ENCODE measurements at places on chromosomes 1 and 21.

- peak; percentile 65 for DNase-seq
Measured at GRCh38 chr21:20997311-20997635, 936 bp upstream of the NCAM2 start.

GRCh38 chr1:13505020-13505419 lies 8.8 kb downstream of the LRRC38 start:
- no peak for DNase-seq

DNA sequence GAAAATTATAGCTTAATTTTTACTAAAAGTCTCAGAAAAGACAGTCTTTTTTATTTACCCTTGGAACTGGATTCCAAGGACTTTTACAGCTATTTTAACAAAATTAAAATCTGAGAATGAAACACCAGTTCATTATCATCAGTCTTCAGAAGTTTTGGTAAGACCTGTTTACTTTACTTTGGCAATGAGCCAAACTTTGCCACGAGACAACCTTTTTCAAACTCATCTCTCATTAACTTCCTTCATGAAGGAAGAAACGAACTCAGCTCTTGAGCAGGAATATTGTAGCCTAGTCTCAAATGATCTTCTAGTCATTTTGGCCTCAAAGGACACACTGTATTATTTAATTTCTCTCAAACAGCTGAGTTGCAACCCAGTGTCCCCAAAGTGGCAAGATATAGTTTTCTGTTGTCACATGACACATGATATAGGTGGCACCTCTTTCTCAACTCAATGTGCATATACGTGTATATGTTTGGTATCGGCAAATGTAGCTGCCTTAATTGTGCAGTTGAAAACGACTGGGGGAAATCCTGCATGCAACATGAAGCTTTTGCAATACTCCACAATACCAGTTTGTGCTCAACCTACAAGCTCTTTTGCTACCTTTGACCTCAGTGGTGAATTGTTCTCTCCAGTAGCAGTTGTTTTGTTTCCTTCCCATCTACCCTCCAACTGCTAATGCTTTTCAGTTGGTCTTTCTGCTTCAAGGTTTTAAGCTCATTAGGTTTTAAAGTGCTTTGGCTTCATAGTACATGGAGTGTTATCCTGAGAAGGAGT lies 8.4 kb upstream of the GNG4 start:
- DNase-seq: no peak

DNA sequence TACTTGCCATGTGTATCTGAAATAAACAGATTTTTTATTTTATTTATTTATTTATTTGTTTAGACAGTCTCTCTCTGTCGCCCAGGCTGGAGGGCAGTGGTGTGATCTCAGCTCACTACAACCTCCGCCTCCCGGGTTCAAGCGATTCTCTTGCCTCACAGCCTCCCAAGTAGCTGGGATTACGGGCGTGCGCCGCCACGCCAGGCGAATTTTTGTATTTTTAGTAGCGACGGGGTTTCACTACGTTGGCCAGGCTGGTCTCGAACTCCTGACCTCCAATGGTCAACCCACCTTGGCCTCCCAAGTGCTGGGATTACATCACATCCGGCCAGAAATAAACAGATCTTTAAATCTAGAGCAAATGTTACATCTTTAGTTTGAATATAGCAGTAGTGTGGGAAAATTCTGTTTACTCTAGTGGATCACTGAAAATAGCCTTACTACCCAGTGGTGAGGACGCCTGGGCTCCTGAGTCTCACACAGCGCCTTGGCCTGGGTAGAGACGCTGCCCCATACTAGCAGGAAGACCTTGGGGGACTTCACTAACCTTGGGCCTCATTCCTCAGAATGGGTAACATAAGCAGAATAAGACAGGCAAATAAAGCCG lies 709 bp downstream of the GART start:
- DNase-seq: no peak

GRCh38 chr1:84700070-84700469 lies 9.8 kb upstream of the SSX2IP start:
- DNase-seq: no peak

DNA sequence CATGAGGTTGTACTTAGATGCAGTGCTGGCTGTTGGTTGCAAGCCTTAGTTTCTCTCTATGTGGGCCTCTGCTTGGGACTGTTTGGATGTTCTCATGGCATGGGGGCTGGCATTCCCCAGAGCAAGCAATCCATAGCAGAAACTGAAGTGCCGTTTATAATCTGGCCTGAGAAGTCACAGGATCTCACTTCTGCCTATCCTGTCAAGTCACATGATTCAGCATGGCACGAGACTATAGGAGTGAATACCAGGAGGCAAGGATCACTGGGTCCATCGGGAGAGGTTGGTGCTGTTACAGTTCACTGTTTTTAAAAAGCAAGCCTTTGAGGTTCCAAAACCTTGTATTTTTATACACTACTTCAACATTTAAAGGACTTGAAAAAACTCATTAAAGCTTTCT lies 16.7 kb downstream of the COLGALT2 start:
- DNase-seq: no peak

GRCh38 chr1:232951180-232951579 lies 769 bp downstream of the NTPCR start:
- no peak for DNase-seq

DNA sequence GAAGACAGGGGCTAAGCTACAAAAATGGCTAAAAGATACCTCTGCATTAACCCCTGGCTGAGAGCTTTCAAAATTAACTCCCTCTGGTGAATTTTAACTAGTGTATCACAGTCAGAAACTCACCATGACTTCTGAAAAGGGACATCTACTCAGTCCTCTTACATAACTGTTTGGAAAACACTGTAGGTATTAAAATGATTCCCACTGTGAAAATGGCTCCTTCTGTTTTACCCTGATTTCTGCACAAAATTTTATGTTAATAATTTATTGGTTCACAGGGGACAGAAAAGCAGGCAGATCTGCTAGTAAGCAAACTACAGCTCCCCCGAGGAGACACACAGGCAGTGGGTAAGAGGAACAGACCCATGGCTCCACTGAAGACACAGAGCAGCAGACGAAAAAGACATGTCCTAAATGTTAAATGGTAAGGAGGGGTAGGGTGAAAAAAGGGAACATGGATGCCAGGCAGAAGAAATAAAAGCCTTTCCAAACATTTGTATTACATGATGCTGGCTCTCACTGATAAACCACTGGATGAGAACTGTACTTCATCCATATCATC lies 111.7 kb downstream of the SLC45A1 start:
- no peak for DNase-seq

GRCh38 chr1:47181955-47182675 lies 7.7 kb downstream of the PDZK1IP1 start:
- no peak for DNase-seq

DNA sequence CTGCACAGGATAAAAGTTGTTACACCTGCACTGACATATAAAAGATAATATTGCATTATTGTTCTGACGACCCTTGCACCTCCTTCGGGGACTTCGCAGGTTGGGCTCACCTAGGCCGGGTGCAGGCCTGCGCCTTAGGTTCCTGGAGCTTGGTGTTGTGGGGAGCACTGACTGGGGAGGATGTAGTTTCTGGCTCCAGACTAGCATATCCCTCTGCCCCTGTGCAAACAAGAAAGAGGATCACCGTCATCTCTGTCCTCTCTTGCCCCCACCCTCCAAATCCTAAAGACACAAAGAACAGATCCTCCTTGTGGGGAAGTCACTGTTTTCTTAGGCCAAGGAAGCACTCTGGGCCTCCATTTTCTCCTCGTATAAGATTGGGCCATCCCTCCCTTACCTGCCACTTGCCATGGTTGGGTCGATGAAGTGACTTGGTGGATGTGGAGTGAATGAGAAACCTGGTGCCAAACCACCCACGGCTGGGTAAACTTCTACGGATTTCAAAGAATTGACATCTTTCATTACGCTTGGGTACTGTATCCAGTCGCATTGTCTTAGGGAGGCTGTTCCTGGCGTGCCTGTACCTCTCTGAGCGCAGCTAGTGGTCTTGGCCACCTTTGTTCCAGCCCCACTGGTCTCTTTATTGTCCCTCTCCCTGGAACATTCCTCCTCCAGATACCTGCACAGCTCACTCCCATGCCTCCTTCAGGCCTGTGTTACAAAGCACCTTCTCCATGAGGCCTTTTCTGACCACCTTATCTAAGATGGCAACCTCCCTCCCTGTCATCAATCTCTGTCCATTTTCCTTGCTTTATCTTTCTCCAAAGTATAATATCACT lies 34.4 kb upstream of the PKP1 start:
- no peak for DNase-seq

DNA sequence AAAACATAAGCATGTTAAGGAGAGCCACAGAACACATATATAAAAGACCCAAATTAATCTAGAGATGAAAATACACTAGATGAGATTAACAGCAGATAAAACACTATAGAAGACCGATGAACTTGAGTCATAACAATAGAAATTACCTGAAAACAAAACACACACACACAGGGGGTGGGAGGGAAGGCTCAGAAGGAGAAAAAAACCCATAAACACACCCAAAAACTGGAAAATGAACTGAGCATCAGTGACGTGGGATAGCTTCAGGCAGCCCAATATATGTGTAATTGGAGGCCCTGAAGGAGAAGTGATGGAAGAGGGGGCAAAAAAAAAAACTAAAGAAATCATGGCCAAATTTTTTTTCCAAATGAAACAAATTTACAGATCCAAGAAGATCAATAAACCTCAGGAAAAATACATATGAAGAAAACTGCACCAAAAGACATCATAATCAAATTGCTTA lies 11.4 kb downstream of the ALDH9A1 start:
- DNase-seq: no peak

DNA sequence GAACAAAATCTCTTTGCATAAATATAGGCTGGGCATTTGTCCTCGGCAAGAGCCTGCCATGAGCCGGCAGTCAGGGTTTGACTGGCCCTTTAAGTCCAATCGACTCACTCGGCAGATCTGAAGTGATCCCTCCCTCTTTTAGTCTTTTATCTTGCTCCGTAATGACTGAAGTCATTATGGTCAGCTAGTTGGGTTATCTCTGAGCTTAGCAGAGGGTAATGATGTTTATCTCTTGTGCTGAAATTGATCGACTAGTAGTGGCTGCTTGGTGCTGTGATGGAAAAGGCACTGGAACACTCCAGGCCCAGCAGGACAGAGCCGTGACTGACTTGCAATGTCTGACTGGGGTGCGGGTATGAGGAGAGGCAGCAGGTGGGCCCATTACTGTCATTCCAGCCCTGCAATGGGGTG lies 468 bp upstream of the ABCA4 start:
- DNase-seq: no peak

GRCh38 chr1:26733392-26733791 lies 37.6 kb downstream of the ARID1A start:
- no peak for DNase-seq

DNA sequence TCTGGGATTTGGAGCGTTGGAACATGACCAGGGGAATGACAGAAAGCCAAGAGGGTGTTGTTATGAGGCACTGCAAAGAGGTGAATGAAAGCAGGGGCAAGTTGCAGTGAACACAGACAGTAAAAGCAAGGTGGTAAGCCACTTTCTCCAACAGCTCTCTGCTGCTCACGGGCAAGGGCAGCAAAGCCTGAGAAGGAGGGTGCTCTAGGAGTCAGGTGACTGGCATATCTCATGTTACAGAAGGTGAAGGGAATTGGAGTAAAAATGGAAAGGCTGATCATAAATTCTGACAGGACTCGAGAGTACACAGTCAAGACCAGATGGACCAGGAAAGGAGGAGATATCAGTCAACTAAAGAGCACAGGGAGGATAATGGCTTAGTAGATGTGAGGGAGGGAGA lies 14.5 kb downstream of the VAV3 start:
- no peak for DNase-seq

DNA sequence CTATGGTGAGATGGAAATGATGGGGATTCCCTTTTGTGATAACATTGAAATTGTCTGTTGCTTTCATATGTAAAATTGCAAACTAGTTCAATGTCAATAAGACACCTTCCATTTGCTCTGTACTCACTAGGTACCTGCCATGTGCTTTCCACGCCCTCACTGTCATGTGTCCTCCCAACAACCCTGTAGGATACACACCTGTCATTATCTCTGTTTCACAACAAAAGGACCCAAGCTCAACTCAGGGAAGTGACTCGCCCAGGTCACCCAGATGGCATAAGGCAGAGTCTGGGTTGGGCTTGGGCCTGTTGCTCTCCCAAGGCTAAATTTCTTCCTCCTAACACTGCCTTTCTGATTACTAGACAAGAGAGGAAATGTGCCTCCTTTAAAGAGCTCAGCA lies 45.3 kb upstream of the MCOLN3 start:
- DNase-seq: no peak

- DNase-seq: no peak
Measured at GRCh38 chr21:25858325-25858724, 123.6 kb downstream of the GABPA start.

- DNase-seq: peak; percentile 20
Measured at GRCh38 chr1:223652436-223652941, 13.0 kb downstream of the CAPN8 start.

DNA sequence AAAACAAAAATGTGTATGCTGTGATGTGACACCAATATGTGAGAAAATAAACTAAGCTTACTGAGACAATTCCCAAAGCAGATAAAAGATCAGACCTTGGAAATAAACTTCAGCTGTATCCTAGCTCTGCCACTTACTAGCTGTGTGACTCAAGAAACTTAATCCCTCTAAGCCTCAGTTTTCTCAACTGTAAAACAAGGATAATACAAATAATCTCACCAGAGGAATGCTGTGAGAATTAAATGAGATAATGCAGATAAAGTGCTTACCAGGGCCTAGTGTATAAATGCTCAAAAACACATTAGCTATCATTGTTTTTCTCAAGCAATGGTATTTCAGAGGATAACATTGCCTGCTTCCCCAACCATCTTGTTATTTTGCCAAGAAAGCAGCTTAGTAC lies 2.1 kb downstream of the HEATR1 start:
- DNase-seq: no peak

DNA sequence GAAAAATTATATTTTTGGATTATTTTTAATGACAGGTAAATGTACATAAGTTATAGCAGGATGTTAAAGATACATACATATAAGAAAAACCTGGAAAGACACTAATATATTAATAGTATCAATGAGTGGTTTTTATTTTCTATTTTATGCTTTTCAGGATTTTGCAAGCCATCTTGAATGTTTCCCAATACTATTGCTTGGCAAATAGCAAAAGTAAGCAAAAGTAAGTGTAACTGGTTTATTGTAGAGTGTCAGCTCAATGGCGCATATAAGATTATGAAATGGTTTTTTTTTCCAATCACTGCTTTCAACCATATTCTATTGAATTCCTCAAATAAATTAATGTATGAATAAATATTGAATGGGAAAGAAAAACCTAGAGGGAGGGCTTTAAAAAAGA lies 36.4 kb downstream of the ZNF684 start:
- no peak for DNase-seq

GRCh38 chr1:160416369-160416768 lies 16.0 kb downstream of the VANGL2 start:
- no peak for DNase-seq

- DNase-seq: no peak
Measured at GRCh38 chr1:147822292-147822691, 61.9 kb upstream of the GJA5 start.

DNA sequence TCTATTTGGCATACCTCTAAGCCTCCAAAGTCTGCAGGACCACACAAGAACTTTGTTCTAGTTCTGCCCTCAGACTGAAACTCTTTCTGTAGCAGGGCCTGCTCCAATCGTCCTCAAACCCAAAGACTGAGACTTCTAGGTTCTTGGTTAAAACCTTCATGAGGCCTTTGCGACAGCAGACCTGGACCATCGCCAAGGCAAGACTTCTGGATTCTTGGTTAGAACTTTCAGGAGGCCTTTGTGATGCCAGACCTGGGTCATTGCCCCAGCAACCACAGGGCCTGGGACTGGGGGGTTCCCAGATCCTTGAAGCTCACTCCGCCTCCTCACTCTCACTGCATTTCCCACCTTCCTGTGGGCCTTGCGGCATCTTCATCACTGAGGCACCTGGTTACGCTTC lies at the start of gene ATP1A4:
Gene ATP1A4 (plus strand): TSS at position 301 of the 400 bp plus-strand sequence. CDS start 438 bp downstream, outside the sequence.
- no peak for DNase-seq

Measured in nucleus accumbens (tissue), 56 donors.